ENCODE measurements at places on chromosomes 7 and 10.

- no peak for DNase-seq
Measured at GRCh38 chr10:54958844-54959243, 157.8 kb upstream of the PCDH15 start.

- DNase-seq, result no peak
Measured at GRCh38 chr7:29328045-29328444, 133.5 kb downstream of the CHN2 start.

DNA sequence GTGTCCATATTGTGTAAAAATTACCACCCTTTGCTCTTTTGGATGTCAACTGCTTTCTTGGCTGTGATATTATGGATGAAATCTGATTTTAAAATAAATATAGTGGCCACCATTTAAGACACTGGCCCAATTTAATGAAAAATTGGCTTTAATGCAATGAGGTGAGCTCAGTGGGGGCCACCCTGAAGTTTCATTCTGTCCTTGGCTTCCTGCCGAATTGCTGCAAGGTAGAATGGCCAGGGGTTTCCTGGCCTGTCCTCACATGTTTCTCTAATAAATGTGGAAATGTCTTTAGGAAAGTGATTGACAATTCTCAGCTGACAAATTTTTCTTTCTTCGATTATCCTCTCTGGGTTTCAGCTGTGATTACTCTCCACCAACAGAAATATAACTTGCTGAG lies 36.0 kb downstream of the DYNC1I1 start:
- DNase-seq, result no peak

- no peak for DNase-seq
Measured at GRCh38 chr7:269721-270120, 20.2 kb upstream of the FOXL3 start.

DNA sequence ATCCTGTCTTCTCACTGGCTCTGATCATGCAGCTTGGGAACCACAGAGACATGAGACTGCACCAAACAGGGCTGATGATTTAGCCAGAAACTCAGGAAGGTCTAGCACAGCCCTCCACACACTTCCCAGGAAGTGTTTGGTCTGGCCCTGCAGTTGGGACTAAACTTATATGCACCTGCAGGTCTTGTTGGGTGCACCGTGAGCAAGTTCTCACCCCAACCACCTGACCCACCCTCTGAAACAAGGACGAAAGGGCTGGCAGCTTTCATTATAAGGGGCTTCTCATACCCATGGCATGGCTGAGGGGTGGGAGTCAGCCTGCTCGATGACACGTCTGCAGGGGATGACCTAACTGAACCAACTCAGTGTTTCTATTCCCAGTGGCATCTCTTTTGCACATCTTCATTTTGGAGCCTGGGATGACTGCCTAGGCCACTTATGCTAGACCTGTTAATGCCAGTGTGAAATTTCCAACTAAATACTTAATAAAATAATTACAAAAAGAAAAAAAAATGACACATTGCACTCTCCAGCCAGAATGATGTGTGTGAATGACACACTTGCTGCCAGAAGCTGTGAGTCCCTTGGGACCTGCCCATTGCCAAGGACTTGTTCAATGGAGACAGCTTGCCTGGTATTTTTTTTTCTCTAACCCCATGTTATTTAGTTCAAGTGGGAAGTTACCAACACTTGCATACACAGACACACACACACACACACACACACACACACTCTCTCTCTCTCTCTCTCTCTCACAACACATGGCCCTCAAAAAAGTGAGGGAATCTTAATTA lies 102.6 kb downstream of the NEURL1 start:
- no peak for DNase-seq

DNA sequence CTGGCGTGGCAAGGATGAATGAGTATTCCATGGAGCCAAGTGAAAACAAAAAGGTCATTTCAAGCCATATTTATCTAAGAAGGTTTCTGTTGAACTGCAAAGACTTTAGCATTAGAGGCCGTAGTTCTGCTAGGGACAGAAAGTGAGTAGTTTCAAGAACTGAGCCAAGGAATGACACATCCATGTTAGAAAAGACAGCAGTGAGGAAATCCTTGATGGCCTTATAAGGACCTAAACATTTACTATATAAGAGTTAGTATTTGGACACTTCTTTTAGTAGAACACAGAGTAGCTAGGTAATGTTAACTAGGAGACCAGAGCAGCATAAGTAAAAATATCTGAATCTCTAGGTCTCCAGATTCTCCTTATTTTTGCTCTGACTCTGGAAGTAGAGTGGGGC lies 329.8 kb upstream of the SEMA3D start:
- DNase-seq, result no peak

DNA sequence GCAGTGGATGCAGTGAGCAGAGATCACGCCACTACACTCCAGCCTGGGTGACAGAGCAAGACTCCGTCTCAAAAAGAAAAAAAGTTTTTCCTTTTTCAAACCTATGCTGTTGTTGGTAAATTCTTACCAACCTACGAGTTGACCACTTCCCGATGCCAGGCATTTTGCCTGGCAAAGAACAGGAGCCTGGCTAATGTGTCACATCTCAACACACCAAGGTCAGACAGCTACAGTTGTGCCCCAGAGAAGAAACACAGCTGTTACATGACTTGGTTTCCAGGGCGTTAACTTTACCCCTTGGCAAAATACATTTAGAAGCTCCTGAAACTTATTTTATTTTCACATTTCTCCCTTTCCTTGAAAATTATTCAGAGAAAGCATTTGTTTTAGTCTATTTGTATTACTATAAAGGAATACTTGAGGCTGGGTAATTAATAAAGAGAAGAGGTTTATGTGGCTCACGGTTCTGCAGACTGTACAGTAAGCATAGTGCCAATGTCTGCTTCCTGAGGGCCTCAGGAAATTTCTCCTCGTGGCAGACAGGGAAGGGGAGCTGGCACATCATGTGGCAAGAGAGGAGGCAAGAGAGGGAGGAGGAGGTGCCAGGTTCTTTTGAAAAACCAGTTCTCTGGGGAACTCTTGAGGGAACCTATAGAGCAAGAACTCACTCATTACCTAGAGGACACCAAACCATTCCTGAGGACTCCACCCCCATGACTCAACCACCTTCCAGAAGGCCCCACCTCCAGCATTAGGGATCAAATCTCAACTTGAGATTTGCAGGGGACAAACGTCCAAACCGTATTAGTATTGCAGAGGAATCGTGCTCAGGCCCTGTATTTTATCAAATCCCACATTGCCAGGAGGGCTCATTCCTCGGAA lies 83.3 kb downstream of the PAXIP1 start:
- DNase-seq, result no peak

DNA sequence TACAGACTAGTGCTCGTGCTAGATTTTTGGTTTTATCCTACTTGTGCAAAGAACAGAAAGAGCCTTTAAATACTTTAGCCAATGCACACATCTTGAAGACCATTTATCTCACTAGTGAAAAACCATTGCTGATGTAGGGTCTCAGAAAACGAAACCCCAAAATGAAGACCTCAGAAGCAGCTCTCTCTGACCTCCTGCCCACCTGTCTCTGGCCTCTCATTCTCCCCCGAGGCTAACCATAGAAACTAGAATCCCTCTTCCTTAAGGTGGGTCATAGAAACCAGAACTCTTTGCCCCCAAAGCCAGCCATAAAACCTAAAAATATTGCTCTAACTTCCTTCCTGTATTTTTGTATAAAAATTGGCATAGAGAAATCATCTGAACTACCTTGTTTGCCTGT lies 112.2 kb downstream of the KIF20B start:
- no peak for DNase-seq

GRCh38 chr7:139471740-139472353 lies 11.6 kb downstream of the KLRG2 start:
- no peak for DNase-seq

DNA sequence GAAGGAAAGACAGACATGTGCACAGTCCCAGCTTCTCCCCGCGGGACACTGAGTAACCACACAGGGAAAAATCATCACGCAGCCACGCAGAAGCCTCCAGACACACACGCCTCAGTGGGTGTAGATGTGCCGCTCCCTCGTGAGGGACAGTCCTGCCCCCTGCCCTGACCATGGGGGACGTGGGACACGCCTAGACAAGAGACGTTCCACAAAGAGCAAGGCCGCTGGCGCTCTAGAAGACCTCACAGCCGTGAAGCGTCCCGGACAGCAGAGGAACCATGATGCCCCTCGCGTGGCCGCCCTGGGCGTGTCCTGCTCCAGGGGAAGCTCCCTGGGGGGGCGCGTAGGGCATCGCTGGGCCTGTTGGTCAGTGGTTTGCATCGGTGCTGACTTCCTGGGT lies 210.8 kb downstream of the DNAJB6 start:
- DNase-seq, result no peak

DNA sequence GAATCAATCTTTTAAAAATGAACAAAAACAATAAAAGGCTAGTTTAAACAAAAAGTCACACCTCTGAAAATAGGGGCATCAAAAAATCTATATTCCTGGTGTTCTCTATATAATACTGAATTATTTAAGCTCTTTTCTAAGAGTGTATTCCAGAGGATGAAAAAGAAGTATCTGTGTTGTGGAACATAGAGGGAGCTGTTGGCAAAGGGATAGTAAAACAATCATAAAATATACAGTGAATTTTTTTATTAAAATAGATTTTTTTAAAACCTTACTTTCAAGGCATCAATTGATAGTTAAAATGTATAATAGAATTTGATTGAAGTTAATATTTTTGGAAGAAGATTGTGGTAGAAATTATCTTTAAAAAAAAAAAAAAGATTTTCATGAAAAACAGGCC lies 1409.1 kb upstream of the CELF2 start:
- DNase-seq, result no peak

DNA sequence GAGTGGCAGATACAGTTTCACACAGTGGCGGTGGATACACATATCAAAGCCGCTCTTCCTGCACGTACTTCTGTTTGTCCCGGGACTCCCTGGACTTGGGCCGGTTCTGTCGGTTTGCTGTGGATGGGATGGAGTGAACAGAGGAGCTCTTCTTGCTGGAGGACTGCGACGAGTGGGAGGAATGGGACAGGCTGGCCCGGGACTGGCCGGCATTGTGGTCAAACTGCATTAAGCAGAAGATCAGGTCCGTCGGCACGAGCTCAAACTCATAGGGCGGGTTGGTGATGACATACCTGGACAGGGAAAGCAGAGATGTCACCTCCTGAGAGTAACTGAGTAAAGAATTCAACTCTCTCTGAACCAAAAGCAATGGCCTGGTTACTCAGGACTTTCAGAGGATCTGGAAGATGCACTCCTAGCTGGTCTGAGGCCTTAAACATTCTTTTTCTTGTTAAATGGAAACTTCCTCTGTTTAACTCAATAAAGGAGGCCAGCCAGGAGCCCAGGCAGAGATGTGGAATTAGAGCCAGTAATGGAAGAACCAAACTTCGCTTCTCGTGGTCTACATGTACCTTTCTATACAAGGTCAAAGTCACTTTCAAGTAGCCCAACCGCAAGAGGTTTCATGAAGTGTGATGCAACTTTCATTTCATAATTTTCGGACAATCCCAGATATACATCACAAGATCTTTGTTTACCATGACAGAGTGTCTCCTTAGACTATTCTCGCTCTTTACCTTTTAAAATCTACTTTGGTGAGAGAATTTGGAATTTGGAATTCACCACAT lies 750.2 kb downstream of the KCNMA1 start:
- no peak for DNase-seq

DNA sequence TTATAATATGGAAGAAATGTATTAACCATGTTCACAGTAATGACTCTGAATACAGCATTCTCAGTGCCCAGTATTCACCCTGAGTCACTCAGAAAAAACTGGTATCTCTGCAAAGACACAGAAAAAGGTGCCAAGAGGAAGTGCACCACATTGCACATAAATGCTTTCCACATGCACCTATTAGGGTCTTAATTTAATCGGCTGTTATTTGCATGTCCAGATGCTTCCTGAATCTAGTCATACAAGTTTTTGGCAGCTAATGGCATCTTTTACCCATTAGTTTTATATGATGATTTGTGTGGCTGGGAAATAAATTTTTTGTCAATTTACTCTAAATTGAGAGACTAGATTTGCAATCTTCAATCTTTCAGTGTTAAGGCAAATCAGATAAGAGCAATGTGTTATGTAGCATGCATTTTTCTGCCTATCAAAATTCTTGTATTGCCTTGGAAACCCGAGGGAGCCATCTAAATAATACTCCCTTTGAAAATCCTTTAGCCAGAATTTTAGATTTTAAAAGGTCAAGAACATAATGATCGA lies 58.2 kb downstream of the ZNF680 start:
- no peak for DNase-seq

DNA sequence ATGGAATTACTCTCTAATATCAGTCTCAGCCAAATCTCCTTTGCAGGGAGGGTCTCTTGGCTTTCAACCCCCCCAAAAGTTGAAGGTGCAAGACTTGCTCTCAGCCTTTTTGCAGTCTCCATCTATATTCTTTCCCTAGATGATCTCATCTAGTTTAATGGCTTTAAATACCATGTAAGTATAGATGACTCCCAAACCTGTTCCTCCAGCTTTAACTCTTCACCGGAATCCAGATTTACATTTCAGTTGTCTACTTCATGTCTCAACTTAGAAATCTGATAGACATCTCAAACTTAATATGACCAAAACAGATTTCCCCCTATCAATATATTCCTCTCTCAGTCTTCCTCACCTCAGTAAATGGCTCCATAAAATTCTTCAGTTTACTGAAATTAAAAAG lies 9.9 kb upstream of the TAS2R41 start:
- no peak for DNase-seq

DNA sequence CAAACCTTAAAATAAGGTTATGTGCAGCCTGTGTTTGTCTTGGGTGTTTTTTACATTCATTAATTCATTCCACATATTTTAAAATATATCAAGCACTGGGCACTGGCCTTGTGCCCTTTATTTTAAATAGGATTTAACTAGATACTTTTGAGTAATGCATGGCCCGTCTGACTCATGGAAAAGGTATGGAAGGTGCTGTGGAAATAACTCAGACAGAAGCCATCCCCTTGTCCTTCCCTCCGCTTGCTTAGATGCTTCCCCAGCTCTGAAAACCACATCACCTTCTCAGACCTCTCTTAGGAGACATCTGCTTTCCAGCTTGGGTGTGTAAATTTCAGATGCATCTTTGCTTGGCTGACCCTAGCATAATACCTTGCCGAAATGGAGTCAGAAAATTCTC lies 30.5 kb downstream of the SLC18A2 start:
- DNase-seq, result no peak

GRCh38 chr7:16657656-16658279 lies 11.8 kb downstream of the BZW2 start:
- DNase-seq, result no peak

- DNase-seq, result no peak
Measured at GRCh38 chr10:34727595-34728033, 87.5 kb downstream of the PARD3 start.

DNA sequence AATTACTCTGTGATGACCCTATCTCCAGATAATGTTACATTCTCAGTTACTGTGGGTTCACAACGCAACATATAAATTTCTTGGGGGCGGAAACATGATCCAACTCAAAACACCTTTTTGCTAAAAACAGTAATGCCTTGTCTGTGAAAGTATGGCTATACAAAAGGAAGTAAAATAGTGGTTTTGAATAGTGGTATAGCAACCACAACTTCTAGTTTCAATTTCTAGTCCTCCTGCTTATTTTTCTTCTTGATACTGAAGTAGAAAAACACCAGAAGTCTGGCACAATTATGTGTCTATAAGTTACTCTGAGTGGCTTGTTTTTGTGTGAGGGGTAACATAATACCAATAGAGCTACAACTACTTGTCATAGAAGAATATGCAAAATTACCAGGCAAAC lies 21.5 kb upstream of the ZNF800 start:
- DNase-seq, result no peak

All from stimulated activated CD4-positive, alpha-beta T cell treated with anti-CD3 and anti-CD28 coated beads, Interleukin-4, amount 100 ng/mL, for 48 hours (primary cell).